ENCODE measurements at places on chromosomes 3 and 15.

GRCh38 chr3:76442374-76442915 lies 597.5 kb upstream of the ROBO2 start:
- DNase-seq, result no peak

GRCh38 chr3:100577382-100578008 lies 31.9 kb upstream of the ADGRG7 start:
- DNase-seq, result no peak

- DNase-seq, result peak; percentile 40
These were observed 458 bp downstream of the MCF2L2 start for GRCh38 chr3:183427876-183428446.

- no peak for DNase-seq
These were observed 58.8 kb downstream of the TRAK1 start for GRCh38 chr3:42149975-42150374.

- peak; percentile 53 for DNase-seq
These were observed 37.7 kb downstream of the SLC6A6 start for GRCh38 chr3:14440168-14440518.

DNA sequence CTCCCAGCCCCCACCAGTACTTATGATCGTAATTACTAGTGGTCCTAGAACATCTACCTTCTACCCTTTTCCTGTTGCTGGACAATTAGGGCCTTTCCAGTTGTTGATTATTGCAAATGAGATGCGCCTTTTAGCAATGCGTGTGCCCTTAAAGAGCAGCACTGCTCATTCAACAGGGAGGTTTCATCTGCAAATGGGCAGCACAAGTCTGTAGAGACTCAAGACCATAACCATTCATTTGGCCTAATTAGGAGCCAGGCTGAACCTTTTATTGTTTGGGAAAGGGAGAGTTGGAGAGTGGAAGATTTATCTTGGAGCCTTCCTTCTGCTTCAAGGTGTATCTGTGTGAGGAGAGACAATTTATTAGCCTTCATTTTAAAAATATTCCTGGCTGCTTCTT lies 42.3 kb downstream of the BOC start:
- DNase-seq, result no peak

GRCh38 chr15:98794748-98795147 lies 146.4 kb downstream of the IGF1R start:
- no peak for DNase-seq

All from CD14-positive monocyte (primary cell).